Hair follicular keratinocyte (primary cell): ENCODE measurements at places on chromosomes 12 and 14. TPM values are rescaled to one million over a fixed set of nuclear protein-coding genes. Genes with fewer than 3 reads are reported as not detected.

CDK17 gene
- total RNA-seq: 25.0 and 52.5 TPM in 2 replicates

RBM23 gene
- 37.6 and 47.2 TPM in 2 replicates for total RNA-seq

PLCZ1 gene
- total RNA-seq: not detected in 2 replicates

CLEC4C gene
- total RNA-seq: not detected in 2 replicates

MUCL1 gene
- total RNA-seq: not detected in 2 replicates

SIX1 gene
- 0.15 TPM in 1 of 2 replicates, not detected in the other for total RNA-seq

CLEC6A gene
- total RNA-seq: not detected in 2 replicates

SERPINA5 gene
- total RNA-seq: not detected in 2 replicates

RNASE7 gene
- 5.5 and 22.4 TPM in 2 replicates for total RNA-seq

NDUFA9 gene
- 34.0 and 57.4 TPM in 2 replicates for total RNA-seq

PROX2 gene
- total RNA-seq: not detected in 2 replicates

SLC22A17 gene
- total RNA-seq: 1.4 and 5.9 TPM in 2 replicates

NYNRIN gene
- total RNA-seq: 2.7 and 3.8 TPM in 2 replicates

GPR68 gene
- total RNA-seq: 5.0 and 5.4 TPM in 2 replicates

MGP gene
- total RNA-seq: 0.16 TPM in 1 of 2 replicates, not detected in the other

NGB gene
- total RNA-seq: not detected in 2 replicates

ZNF891 gene
- 0.11 and 0.23 TPM in 2 replicates for total RNA-seq

WSCD2 gene
- total RNA-seq: not detected in 2 replicates

CMTM5 gene
- not detected in 2 replicates for total RNA-seq

KRT6A gene
- total RNA-seq: 3,851 and 5,054 TPM in 2 replicates

HOXC4 gene
- 4.1 and 4.4 TPM in 2 replicates for total RNA-seq

RIPK3 gene
- total RNA-seq: 5.4 and 8.0 TPM in 2 replicates

IRAK4 gene
- 7.2 and 8.3 TPM in 2 replicates for total RNA-seq

SOAT2 gene
- not detected in 2 replicates for total RNA-seq

C12orf56 gene
- total RNA-seq: 0.23 and 0.34 TPM in 2 replicates

AKT1 gene
- total RNA-seq: 110 and 118 TPM in 2 replicates
